ENCODE measurements at places on chromosomes 16 and 17.

DNA sequence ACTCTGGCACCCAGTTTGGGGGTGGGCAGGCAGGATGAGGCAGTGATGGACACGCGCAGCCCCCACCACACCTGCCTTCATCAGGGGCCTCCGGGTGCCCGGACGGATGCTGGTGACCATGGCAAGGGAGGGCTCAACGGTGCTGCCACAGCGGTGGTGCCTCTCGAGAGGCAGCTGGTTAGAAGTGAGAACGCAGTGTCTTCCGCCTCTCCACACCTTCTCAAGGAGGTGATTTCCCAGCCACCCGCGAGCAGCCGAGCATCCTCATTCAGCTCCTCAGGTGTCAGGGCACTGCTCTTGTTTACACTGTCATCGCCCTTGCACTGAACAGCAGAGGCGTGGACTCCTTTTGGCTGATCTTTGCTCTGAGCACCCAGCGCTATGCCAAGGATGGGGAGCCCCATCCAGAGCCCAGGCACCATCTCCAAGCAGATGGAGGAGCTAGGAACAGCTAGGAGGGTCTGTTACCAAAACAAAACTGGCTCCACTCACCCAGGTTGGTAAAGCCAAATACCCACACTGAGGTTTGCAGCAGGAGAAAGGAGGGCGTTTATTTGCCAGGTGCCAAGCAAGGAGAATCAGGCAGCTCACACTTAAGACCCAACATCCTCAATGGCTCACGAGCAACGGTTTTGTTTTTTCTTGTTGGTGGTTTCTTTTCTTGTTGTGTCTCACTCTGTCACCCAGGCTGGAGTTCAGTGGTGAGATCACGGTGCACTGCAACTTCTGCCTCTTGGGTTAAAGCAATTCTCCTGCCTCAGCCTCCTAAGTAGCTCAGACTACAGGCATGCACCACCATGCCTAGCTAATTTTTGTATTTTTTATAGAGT, 174.3 kb upstream of the TNRC6C start:
- no peak for DNase-seq

DNA sequence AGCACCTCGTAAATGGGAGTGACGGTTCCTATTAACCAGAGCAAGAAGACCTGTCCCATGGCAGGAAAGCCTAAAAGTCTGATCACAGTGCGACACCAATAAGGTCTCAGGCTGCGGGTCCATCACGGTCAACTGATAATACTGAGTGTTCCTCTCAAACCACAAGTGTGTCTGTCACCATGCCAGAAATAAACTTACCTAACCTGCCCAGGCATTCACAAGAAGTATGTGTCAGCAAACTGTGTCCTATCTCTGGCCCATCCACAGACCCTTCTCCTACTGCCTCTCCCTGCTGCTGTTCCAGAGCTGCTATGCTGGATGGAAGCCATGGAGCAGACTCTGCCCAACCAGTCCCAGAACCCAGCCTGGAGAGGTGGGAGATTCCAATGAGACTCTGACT, 73.5 kb downstream of the ZNF423 start:
- DNase-seq = no peak

GRCh38 chr16:67855789-67856188, 8.3 kb upstream of the CENPT start:
- DNase-seq = no peak

GRCh38 chr17:68910251-68910705, 44.9 kb downstream of the ABCA8 start:
- peak; percentile 45 for DNase-seq

- no peak for DNase-seq
Observed at GRCh38 chr16:58578642-58579041, 51.0 kb downstream of the CNOT1 start.

GRCh38 chr16:49441366-49441780, 67.8 kb downstream of the C16orf78 start:
- DNase-seq = no peak

DNA sequence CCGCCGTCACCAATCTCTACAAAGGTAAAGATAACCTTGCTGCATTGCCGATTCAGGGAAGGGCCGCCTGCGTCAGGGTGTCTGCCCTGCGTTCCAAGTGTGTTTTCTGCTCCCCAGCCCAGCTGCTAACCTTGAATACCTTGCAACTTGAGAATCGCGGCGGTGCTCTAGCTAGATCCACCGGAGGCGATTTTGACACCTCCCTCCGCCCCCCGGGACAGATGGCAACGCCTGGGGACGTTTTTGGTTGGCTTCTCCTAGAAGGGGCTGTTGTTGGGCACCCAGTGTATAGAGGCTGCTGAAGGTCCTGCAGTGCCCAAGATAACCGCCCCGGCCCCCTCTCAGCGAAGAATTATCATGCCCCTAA, 1.5 kb downstream of the HAPSTR1 start:
- no peak for DNase-seq

- DNase-seq = no peak
Observed at GRCh38 chr16:53428681-53429080, 5.6 kb upstream of the RBL2 start.

GRCh38 chr17:32998111-32998886, 6.7 kb downstream of the SPACA3 start:
- peak; percentile 68 for DNase-seq

GRCh38 chr17:60908324-60908723, 230.7 kb downstream of the BCAS3 start:
- DNase-seq = no peak

DNA sequence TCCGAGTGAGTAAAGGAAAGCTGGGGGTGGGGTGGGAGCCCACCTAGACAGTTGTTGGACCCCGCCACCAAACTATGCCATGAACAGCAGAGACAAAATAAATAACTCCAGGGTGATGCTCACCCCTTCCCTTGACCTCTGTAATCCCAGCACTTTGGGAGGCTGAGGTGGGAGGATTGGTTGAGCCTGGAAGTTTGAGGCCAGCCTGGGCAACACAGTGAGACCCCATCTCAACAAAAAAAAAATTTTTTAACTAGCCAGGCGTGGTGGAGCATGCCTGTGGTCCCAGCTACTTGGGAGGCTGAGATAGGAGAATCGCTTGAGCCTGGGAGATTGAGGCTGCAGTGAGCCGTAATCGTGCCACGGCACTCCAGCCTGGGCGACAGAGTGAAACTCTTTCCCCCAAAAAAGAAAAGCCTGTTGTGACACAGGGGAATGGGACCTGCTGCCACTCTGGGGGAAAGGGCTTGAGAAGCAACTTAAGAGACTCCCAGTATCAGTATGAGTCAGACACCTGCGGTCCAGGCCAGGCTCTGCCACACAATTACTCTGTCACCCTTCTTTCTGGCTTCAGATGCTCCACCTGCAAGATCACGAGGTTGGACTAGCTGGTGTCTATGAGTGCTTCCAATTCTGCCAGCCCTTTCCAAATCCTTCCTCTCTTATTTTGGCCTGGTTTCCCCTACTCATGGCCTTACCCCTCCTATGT, 5.0 kb downstream of the SGCA start:
- DNase-seq = peak; percentile 27

DNA sequence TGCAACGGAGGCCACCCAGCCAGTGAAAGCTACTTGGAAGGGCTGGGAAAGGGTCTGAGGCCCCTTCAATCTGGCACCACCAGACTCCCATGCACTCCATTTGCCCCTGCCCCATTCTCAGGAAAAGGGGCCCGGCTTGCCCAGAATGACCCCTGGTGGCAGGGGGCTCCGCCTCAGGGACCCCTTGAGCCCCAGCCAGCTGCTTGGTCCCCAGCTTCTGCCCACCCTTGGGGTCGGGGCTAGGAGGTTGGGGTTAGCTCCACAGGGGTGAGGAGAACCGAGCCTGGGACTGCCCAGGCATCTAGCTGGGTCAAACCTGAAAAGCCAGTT, 1.3 kb downstream of the RHBDF1 start:
- DNase-seq = no peak

DNA sequence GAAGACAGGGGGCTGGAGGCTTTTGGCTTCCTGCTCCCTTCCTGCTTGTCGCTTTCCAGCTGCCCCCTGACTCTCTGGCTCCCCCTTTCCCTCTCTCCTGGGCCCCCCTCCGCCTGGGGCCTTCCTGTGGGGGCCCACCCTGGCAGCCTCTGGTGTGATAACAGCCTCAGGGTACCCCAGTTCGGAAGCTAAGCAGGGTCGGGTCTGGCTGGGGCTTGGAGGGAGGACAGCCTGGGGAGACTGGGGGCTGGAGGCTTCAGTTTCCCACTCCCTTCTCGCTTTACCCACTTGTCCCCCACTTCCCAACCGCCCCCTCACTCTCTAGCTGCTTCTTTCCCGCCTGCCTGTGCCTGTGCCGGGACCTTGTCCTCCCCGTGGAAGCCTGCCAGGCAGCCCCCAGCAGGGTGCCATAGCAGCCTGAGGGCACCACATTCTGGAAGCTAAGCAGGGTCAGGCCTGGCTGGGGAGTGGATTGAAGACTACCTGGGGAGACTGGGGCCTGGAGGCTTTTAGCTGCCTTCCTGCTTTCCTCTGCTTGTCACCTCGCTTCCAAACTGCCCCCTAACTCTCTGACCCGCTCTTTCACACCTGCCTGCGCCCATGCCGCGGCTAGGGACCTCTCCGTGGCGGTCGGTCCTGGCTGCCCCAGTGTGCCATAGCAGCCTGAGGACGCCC, 2275.5 kb downstream of the TP53TG3F start:
- no peak for DNase-seq

DNA sequence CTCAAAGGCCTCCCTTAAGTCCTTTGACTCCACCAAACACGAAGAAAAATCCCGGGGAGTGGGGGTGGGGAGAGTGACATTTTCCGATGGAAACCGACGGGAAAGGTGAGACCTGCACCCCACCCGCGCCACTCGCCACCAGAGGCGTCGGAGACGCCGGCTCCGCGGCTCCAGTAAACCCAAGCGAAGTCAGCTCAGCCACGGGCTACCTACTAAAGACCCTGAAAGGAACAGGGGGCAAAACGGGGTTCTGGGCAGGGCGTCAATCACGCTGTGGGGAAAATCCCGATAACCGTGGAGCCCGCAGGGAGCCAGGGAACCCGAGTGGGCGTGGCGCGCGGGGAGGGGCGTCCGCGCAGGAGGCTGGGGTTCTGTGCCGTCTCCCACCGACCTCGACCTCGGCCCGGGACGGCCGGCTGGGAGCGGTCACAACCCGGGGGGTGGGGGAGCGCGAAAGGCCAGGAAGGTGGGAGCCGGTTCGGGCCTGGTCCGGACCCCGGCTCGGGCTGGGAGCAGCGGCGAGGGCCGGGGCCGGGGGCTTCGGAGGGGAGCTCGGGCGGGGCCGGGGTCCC, 565 bp downstream of the WDR45B start:
- DNase-seq = peak; percentile 13

GRCh38 chr17:35448214-35448898, at the start of gene SLFN13:
Gene SLFN13 (minus strand): TSS chr17:35448766. CDS start chr17:35445680, 3,086 bp downstream.
- peak; percentile 21 for DNase-seq

DNA sequence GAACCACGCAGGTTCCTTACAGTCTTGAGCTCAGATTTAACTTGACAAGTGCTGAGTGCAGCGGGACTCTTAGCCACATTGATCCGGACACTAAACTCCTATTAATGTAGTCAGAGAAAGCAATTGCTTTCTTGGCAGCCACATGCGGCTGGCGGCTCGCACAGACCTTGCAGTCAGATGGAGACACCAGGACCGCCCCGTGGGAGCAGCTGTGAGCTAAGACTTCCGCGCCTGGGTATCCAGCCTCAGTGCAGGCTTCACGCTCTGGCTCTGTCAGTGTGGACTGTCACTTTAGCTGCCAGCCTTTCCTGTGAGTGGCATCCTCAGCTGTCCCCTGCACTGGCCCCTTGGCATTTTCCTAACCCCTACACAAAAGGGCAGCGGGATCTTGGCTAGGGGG, 80.9 kb upstream of the NLRP1 start:
- no peak for DNase-seq

- no peak for DNase-seq
Observed at GRCh38 chr16:56836410-56837230, 28.4 kb upstream of the SLC12A3 start.

DNA sequence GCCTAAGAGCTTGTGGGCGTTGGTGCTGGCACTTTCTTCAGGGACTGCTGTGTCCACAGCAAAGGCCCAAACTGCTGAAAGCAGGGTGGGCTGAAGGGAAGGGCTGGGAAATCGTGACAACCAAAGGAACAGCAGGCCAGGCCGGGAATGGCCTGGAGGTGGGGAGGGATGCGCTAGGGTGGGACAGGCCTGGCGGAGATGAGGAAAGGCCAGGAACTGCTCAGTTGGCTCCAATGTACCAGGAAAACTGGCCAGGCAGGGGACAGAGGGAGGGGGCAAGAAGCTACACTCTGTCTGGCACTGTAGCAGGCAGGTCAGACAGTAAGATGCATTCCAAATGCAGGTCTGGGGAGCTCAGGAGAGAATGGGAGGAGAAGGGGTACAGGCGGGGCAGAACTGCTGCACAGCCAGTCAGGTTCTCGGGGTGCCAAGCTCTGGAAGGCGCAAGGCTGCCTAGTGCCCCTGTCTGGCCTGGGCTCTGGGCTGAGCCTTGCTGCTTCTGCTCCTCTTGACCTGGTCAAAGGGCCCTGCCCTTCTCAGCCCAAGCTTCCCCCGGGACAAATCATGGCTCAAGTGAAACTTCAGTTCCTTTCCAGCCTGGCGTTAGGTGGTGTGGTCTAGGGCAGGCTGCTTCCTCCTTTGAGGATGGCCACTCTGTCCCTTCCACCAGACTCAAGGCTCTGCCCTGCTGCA, 7.3 kb downstream of the PNMT start:
- DNase-seq = no peak

DNA sequence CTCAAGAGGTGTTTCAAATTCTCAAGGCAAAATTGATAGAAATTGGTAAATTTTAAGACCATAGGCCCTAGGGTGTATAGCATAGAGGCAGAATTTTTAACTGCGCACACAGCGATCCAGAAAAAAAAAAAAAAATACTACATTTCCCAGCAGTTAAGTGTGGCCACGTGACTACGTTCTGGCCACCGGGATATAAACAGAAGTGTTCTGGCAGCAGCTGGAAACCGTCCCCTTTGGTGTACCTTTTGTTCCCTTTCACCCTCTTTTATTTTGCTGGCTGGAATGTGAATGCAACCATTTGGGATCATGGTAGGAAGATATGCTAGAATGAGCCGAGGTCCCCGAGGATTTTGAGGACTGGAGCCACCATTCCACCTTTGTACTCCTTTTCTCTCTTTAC, 52.7 kb upstream of the AKAP1 start:
- DNase-seq = no peak

DNA sequence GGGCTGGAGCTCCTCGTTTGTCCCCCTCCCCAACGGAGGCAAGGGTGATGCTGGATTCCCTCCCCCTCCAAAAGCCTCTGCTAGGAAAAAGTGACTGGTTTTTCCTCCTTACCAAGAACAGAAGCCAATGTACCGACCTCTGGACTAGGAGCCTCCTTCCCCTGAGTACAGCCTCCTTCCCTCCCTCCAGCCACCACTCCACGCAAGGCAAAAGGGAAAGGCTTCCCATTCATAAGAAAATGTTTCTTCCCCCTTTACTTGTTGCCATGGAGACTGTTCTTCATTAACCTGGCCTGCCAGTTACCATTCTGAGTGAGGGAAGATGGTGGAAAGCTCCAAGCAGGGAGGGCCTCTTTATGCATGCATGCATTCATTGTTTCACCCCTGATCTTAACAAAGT, 4.3 kb upstream of the PIMREG start:
- DNase-seq = no peak

GRCh38 chr17:58300336-58300735, 19.6 kb upstream of the MPO start:
- DNase-seq = no peak

- DNase-seq = no peak
Observed at GRCh38 chr16:14635395-14636165, 2.8 kb downstream of the BFAR start.

- DNase-seq = no peak
Observed at GRCh38 chr17:79733692-79734070, 2.9 kb downstream of the ENPP7 start.

All from fibroblast of skin of scalp (primary cell).